ENCODE measurements at places on chromosomes 11 and 22. TPM values are rescaled to one million over a fixed set of nuclear protein-coding genes. Genes with fewer than 3 reads are reported as not detected.

DNA sequence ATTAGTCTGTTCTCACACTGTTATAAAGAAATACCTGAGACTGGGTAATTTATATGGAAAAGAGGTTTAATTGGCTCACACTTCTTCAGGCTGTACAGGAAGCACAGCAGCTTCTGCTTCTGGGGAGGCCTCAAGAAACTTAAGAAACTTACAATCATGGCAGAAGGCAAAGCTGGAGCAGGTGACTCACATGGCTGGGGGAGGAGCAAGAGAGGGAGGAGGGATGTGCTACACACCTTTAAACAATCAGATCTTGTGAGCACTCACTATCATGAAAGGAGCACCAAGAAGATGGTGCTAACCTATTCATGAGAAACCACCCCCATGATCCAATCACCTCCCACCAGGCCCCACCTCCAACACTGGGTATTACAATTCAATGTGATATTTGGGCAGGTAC lies 381.6 kb downstream of the ETS1 start:
- DNase-seq: peak; percentile 45

GRCh38 chr22:48938741-48939140 lies 888.9 kb downstream of the BRD1 start:
- DNase-seq: no peak

DNA sequence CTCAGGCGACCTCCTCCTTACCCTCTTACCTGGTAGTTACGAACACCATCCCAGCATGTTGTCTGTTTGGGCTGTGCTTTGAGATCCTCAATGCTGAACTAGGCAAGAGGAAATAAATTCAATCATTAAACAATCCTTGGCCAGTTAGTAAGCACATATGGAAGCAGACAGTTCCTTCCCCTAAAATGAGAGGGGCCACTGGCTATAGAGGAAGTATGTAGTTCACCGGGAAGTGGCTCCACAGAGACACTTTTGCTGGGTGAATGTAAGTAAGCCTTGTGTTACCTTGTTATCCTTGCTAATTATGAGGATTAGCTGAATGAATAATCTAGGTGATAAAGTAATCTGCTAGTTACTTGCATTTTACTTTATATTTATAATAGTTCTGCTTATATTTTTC lies 2.9 kb downstream of the THYN1 start:
- DNase-seq: no peak

GRCh38 chr11:70703141-70704064 lies 305.1 kb downstream of the CTTN start:
- no peak for DNase-seq

DNA sequence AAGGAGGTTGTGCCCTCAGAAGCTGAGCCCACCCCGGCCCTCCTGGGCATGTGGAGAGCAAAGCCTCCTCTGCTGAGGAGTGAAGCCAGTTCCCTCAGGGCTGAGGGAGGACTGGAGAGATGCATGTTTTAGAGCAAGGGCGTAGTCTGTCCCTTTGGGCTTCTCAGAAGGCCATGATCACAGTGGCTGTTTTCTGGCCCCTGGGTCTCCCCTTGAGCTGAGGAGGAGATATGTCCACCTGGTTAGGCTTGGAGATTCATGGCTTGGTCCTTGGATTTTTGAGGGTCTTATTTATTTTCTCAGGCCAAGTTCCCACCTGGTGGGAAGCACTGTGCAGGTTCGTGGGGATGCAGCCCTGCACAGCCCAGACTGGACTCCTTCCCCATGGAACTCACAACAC lies 46.5 kb upstream of the THY1 start:
- no peak for DNase-seq

- DNase-seq: peak; percentile 25
These were observed 19.7 kb downstream of the NNMT start for GRCh38 chr11:114315749-114316368.

DNA sequence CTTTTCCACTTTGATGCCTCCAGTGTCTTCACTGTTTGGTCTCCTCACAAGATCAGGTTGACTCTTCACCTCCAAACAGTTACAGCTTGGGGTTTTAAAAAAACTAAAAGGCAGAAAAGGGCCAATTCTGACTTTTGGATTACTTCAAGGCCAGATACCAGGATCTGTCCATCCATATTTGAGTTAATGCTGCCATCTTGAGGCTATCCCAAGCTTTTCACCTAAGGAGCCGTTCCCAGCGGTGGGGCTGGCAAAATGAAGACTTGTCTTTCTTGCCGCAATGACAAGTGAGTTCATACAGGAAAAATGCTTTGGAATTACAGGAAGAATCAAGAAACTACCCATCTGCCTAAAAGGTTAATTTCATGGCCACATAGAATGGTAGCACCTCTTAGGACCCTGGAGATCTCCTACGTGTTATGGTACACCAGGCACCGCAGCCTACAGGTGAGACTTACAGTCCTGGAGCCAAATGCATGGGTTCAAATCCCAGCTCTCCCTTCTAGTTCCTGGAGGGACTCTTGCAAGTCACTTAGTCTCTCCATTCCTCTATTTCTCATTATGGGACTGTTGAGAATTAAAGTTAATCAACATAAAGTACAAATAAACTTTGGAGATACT lies 6.0 kb upstream of the OR5B21 start:
- DNase-seq: peak; percentile 41

GRCh38 chr11:78350091-78350645 lies 67.5 kb downstream of the GAB2 start:
- no peak for DNase-seq

- DNase-seq: no peak
These were observed 9.8 kb upstream of the SEC14L6 start for GRCh38 chr22:30556388-30556787.

DNA sequence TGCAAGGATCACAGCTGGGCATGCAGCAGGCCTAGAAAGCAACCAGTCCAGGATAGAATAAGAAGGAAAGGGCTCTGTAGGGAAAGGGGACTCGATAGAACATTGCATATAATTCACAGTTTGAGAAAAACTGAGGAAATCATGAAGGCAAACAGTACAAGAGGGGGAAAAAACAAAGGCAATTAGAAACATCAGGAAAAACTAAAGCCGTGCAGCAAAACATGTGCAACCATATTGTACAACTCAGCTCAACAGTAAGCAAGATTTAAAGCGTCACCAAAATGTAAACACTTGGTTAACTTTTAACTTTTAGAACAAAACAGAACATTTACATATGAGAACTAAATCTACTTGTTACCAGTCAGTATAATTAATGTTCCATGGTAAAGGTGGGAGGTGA lies 8.5 kb downstream of the APOL3 start:
- DNase-seq: no peak

GRCh38 chr11:63445720-63446119 lies 45.2 kb downstream of the PLAAT5 start:
- DNase-seq: peak; percentile 45

DNA sequence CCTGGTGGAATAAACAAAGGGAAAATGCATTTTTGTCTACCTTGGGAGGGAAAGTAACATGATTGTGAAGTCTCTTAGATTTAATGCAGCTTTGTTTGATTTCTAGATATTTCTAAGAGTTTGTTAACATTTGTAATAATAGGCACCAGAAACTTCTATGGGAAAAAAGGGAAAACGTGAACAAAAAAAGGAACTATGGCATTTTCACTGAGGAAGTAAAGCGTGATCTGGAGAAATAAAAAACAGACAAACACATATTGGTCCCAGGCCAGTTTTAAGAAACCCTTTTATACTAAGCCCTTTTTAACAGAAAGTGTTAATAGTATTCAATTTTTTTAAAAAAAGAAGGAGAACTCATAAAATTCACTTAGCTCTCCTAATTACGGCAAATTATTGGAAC lies 6.9 kb upstream of the MS4A7 start:
- DNase-seq: no peak

GRCh38 chr22:38941488-38941987 lies 15.9 kb upstream of the APOBEC3A start:
- DNase-seq: peak; percentile 88

BEST1 gene
- 0.37 TPM for total RNA-seq

JAML gene
- total RNA-seq: 168 TPM

OR5T3 gene
- not detected for total RNA-seq

OR5D18 gene
- total RNA-seq: not detected

CDHR5 gene
- not detected for total RNA-seq

PACS1 gene
- total RNA-seq: 90.7 TPM

ELFN2 gene
- total RNA-seq: 0.19 TPM

Measured in activated CD4-positive, alpha-beta T cell treated with anti-CD3 and anti-CD28 coated beads for 36 hours (primary cell).